ENCODE measurements at places on chromosomes 5 and 9.

DNA sequence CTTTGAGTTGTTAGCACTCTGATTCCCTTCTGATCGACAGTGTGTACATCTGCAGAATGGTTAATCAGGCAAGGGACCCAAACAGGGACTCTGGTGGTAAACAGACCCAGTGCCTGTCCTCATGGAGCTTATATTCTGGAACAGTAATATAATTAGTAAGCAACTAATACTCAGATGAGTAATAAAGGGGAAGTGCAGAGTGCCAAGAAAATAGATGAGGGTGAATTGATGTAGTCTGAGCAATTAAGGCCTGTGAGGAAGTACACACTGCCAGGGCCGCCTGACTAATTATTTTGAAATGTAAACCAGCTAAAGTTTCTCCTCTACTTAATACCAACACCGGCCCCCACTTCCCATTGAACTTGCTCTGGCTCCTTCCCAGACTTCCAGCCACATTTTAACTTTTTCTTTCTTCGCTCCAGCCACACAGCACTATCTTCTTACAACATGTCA lies 4.2 kb downstream of the DHX29 start:
- no peak for DNase-seq

GRCh38 chr5:61290791-61291210 lies 41.3 kb upstream of the ZSWIM6 start:
- DNase-seq, result no peak

- no peak for DNase-seq
These were observed 40.0 kb downstream of the PIK3R1 start for GRCh38 chr5:68255305-68256120.

- DNase-seq, result no peak
These were observed 186.3 kb upstream of the TUSC1 start for GRCh38 chr9:25864509-25864908.

DNA sequence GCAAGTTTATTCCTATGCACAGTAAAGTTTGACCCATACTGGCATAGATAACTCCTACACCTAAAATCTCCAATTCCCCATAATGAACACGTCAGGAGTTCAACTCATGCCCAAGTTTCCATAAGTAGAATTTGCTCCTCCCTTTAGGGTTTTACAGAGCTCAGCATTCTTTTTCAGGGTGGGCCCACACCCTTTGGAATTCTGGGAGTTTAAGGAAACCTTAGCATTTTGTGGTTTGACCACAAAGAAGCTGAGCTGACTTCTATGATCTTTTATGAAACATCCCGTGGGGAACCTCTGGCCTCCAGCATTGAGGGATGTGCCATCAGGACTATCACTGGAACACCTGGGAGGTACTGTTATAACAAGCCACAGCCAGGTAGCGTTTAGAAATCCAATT lies 220.6 kb upstream of the MAP3K1 start:
- no peak for DNase-seq

- no peak for DNase-seq
These were observed 165.6 kb downstream of the YTHDC2 start for GRCh38 chr5:113678924-113679575.

All from sciatic nerve (tissue), 2 donors.